Islet precursor cell (in vitro differentiated cells): ENCODE measurements at places on chromosomes 2 and 18.

DNA sequence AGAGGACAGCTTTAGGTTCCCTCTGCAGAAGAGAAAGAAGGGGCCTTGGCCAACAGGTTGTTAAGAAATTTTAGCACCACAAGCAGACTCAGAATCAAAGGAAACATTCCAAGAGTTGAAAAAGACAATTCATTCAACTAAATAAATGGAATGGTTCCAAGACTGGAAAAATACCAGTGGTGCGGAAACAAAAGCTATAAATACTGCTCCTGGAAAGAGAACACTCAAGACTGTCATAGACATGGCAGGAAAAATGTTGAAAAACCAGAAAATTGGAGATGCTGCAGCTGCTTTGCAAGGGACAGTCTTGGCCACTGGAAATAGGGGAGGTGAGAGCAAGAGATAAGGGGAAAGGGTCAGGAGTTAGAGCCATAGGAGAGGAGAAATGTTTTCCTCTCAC, 312.7 kb upstream of the CYRIA start:
- no peak for DNase-seq

DNA sequence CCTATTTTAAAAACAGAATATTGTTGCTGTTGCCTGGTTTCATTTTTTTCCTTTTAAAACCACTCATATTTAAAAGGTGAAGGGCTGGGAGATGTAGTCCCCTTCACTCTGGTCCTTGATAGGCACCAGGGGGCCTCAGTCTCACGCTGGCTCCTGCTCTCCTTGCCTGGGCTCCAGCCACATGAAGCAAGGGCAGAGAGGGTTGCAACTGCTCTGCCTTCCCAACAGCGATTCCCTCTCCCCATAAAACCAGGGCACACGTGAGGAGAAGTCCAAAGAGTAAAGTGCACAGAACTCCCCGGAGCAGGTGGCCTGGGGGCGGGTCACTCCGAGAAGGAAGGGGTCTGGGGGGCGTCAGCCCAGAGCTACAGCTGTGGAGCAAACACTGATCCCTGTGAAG, 12.8 kb downstream of the TMEM127 start:
- no peak for DNase-seq

DNA sequence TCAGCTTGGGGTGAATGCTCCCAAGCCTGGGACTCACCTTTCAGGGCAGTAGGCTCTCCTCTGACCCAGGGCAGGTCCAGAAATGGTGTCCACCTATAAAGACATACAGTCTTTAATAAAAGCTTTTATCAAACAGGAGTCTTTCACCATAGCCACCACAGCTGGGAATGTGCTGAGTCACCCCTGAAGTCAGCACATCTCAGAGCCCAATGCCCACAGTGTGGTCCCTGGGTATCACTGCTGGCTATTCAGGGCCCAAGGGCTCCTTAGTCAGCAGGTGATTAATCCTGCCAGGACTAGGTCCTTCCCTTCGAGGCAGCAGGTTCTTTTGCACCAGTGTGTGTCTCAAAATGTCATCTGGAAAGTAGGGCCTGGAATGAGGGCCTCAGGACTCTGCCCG, 181.9 kb downstream of the MEMO1 start:
- DNase-seq = no peak

DNA sequence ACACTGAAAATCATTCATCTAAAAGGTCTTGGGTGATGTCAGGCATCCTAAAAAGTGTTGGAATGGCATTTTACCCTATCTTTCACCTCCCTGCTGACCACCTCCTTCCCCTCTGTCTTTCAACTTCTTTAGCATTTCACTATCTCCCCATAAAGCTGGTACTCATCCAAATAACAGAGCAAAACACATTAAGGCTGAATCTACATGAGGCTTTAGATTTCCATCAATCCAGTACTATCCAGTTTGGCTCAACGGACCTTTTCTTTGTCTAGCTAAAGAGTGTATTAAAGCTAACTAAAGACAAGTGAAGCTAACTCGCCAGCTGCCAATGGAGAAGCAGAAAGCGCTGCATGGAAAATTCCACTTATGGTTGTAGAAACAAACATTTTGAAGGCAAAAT, 122.5 kb upstream of the NCKAP5 start:
- DNase-seq = no peak

DNA sequence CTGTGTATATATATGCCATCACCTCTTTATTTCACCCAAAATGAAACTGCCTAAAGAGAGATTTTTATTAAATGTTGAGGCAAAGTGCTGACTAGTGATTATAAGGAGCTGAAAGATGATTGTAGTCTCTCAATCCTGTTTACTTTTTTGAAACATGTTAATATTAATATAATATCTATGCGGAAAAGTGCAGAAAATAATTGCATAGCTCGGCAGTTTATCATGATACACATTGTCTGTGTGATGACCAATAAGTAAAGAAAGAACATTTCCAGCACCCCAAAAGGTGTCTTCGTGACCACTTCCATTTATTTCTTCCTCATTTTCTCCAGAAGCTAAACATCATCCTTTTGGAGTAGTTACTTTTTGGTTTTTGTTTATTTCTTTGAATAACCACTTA, 99.0 kb downstream of the BIRC6 start:
- DNase-seq = no peak

DNA sequence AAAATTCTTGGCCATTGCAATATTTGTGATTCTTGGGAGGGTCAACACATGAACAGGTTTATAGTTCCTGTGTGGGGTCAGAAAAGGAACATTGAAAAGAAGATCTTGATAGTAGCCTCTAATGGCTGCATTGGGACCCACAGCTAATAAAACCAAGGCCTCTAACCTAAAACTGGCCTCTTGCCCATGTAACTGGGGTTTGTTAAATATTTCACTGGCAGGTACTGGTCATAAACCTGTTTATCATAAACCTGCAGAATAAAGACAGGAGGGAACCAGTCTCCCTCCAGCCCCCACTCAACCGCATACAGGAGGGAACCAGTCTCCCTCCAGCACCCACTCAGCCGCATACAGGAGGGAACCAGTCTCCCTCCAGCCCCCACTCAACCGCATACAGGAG, 125.3 kb downstream of the PXDN start:
- no peak for DNase-seq

DNA sequence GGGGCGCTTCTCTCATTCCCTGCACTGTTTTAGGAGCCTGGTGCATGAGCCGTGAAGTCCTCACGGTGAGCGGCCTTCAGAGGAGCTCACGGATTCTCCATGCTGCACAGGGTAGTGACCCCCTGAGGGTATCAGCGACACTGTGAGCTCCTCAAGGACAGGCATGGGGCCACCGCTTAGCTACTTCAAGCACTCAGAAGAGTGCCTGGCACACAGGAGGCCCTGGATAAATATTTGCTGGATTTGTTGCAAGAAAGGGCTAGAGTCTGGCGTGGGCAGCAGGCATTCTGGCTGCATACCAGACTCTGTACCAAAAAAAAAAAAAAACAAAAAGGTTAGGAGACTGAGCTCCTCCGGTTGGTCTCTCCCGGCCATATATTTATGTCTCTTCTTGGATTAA, 5.7 kb upstream of the MBP start:
- no peak for DNase-seq

GRCh38 chr18:26956863-26957262, 91.4 kb upstream of the AQP4 start:
- no peak for DNase-seq

GRCh38 chr2:212979799-212980198, 171.6 kb downstream of the IKZF2 start:
- peak; percentile 66 for DNase-seq

DNA sequence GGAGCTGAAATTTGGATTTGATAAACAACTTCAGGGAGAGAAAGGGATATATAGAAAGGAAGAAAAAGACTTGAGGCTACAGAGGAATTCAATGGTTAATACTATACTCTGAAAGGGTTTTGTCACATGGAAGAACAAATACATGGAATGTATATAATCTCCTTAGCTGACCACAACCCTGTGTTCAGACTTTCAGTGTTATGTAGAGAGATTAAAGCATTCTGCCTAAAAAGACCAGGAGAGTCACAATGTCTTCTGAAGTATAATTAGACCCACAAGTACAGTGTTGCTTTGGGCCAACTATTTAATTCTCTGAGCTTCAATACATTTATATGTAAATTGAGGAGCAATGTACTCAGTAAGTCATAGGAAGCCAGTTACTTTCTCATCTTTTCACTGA, 123.8 kb upstream of the FSHR start:
- DNase-seq = no peak

DNA sequence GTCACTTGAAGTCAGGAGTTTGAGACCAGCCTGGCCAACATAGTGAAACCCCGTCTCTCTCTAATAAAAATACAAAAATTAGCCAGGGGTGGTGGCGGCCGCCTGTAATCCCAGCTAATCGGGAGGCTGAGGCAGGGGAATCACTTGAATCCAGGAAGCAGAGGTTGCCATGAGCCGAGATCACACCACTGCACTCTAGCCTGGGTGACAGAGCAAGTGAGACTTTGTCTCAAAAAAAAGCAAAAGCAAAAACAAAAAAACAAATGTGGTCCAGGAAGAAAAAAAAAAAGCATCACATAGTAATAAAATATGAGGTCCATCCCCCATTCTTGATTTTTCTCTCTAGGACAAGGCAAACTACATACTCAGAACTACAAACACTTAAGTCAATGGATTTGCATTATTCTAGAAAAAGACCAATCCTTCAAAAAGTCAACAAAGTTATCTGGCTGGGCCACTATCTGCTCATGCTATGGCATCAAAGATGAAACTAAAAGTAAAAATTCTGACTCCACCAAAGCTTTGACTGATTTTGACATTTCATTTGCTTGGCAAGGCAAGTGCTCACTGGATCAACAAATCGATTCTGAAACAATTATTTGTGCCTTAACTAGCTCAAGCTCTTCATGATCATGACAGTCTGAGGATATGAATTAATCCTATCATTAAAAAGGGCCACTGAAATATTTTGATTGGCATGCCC, 28.4 kb downstream of the MEX3C start:
- no peak for DNase-seq

GRCh38 chr2:55112229-55113031, 62.2 kb upstream of the RTN4 start:
- peak; percentile 58 for DNase-seq

- DNase-seq = peak; percentile 73
Measured at GRCh38 chr2:206642075-206643025, at the start of gene FAM237A. Gene FAM237A (plus strand): TSS chr2:206642487. CDS start chr2:206644237, 1,750 bp downstream.

GRCh38 chr2:145546091-145546490, 1026.2 kb upstream of the ZEB2 start:
- DNase-seq = no peak

DNA sequence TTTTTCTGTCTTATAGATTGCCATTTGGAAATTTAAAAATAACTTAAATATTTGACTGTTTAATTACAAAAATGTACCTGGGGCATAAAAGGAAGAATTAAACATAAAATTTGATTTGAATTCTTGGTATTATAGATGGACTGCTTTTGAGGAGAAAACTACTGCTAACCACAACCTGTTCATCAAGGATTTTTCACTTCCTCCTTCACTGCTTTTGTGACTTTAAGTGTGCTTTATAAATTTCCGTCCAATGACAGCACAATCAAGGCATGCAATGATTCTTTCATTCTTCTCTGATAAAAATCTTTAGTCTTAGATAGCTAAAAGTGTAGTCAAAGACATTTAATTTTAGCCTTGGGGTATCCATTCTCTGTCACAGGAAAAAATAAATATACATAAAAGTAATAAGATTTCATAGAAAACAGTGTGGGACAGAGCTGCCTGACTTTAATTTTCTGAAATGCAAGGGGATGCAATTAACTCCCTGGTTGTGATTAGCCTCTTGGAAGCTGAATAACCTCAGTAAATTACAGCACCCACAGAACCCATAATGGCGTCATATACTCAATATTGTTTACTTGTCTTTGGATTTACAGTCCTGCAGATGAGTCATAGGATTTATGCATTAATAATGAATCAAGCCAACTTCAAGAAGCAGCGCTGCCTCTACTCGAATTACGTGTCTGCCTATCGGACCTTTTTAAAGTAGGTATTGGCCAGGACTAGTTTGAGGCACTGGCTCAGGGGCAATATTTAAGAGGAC, 587.9 kb downstream of the NRXN1 start:
- no peak for DNase-seq

GRCh38 chr2:25354116-25354515, 12.4 kb upstream of the DNMT3A start:
- no peak for DNase-seq

- DNase-seq = no peak
Measured at GRCh38 chr18:56479841-56480240, 158.6 kb downstream of the TXNL1 start.

GRCh38 chr2:234747032-234747431, 204.8 kb upstream of the SH3BP4 start:
- DNase-seq = no peak

DNA sequence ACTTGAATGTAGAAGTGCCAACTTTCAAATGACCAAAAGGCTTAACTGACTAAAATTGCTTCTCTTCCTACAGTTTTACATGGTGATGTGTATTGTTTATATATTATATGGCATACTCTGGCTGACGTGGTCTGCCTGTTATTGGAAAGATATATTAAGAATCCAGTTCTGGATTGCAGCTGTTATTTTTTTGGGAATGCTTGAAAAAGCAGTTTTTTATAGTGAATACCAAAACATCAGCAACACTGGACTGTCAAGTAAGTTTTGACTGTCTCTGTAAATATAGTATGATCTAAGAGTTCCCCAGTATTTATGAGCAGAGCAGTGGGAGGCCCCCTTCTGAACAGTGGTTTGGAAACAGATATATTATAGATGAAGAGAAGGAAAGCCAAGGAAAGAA, 26.2 kb downstream of the TMEM87B start:
- no peak for DNase-seq

DNA sequence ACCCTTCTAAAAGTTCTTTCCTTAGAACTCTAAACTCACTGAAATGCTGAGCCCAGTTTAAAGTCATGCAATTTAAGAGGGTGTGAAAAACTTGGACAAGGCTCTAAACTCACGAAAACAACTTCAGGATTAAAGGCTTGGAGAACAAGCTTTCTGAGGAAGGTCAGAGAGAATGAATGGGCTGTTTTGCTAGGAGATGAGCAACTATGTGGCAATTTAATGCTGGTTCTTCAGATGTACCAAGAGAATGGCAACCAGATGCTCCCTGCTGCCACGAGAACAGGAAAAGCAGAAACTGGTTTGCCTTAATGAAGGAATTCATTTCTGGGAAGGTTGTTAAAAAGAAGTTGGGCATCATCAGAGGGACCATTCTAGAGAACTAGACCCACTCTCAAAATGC, 77.8 kb upstream of the PMAIP1 start:
- no peak for DNase-seq

GRCh38 chr2:25032094-25032493, 9.8 kb upstream of the EFR3B start:
- DNase-seq = no peak

DNA sequence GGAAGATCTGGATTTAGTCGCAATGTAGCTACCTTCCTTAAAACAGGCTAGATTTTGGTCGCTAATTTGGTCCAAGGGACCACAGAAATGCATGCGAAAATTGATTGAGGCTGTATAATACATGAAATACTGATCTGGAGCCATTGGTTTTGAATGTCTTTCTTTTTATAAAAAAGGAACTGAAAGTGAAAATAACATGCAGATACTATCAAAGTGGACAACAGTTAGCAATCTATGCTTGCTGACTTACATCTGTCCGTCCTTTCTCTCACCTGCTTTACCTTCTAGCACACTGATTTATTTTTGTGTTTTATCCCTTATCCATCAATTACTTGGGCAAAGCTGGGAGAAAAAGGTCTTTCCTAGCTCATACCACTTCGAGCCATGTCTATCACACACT, 1459.8 kb upstream of the ACVR2A start:
- no peak for DNase-seq

- DNase-seq = peak; percentile 27
Measured at GRCh38 chr2:108916796-108917421, 72.1 kb downstream of the EDAR start.
